ENCODE measurements at places on chromosomes 4 and X. TPM values are rescaled to one million over a fixed set of nuclear protein-coding genes. Genes with fewer than 3 reads are reported as not detected.
A peak's percentile ranks its signal among the peaks of the same experiment; 100 is the strongest.

Gene HPGD
- total RNA-seq = 0.20 TPM

GRCh38 chr4:150699599-150699998 is 117.6 kb downstream of the MAB21L2 start:
- no peaks in the 10 kb centered on the region for H3K27me3 ChIP-seq
- H3K27ac ChIP-seq = no peak overlapping the region

GRCh38 chrX:103400931-103401330 is 24.6 kb downstream of the BEX3 start:
- H3K27me3 ChIP-seq = no peaks in the 10 kb centered on the region
- H3K27ac ChIP-seq = no peak overlapping the region
- no peak for DNase-seq
- peaks cover 7% of the 10 kb centered on the region for H3K4me1 ChIP-seq
- no peaks in the 10 kb centered on the region for H3K36me3 ChIP-seq

DNA sequence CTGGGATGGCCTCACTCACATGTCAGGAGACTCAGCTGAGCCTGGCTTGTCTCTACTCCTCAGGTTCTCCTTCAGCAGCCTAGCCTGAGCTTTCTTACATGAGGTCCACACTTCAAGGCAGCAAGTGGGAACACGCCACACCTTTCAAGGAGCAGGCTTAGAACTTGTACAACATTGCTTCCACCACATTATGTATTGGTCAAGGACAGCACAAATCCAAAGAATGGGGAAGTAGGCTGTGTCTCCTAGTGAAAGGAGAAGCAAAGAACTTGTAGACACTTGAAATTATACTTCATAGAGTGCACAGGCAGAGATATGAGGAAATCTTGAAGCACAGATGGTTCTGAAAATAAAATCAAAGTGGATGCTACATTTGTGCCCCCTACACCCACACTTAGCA is 120.9 kb upstream of the NOCT start:
- H3K27ac ChIP-seq = no peak overlapping the region
- H3K4me1 ChIP-seq = peaks cover 36% of the 10 kb centered on the region
- H3K4me3 ChIP-seq = no peak overlapping the region
- no peaks in the 10 kb centered on the region for H3K27me3 ChIP-seq

- no peaks in the 10 kb centered on the region for H3K36me3 ChIP-seq
- H3K4me1 ChIP-seq = peaks cover 38% of the 10 kb centered on the region
- H3K27ac ChIP-seq = peak overlapping the region; percentile 67
- no peaks in the 10 kb centered on the region for H3K27me3 ChIP-seq
- no peak overlapping the region for H3K4me3 ChIP-seq
Observed at GRCh38 chr4:168648929-168649328, 152.1 kb downstream of the PALLD start.

- H3K36me3 ChIP-seq = no peaks in the 10 kb centered on the region
- no peak overlapping the region for H3K4me3 ChIP-seq
- no peaks in the 10 kb centered on the region for H3K27me3 ChIP-seq
- H3K4me1 ChIP-seq = no peaks in the 10 kb centered on the region
- no peak for DNase-seq
Observed at GRCh38 chrX:151384807-151385206, 12.2 kb upstream of the VMA21 start.

Gene SLC6A14
- total RNA-seq = not detected

GRCh38 chr4:46900082-46900481 is 9.0 kb downstream of the COX7B2 start:
- no peak overlapping the region for H3K4me3 ChIP-seq
- H3K27me3 ChIP-seq = no peaks in the 10 kb centered on the region
- no peaks in the 10 kb centered on the region for H3K4me1 ChIP-seq
- no peak overlapping the region for H3K27ac ChIP-seq

DNA sequence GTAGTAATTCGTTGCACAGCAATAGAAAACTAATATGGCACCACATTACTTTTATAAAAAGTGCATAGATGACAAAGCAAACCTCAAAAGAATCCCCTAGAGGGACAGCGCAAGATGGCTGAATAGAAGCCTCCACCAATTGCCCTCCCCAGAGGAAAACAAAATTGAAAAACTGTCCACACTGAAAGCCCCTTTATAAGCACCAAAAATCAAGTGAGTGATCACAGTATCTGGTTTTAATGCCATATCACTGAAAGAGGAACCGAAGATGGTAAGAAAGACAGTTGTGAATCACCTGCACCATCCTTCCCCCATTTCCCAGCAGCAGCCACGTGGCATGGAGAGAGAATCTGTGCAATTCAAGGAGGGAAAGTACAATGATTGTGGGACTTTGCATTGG is 522.2 kb downstream of the GLUD2 start:
- H3K36me3 ChIP-seq = no peaks in the 10 kb centered on the region
- DNase-seq = no peak
- H3K27me3 ChIP-seq = no peaks in the 10 kb centered on the region
- H3K27ac ChIP-seq = no peak overlapping the region
- H3K4me3 ChIP-seq = no peak overlapping the region

DNA sequence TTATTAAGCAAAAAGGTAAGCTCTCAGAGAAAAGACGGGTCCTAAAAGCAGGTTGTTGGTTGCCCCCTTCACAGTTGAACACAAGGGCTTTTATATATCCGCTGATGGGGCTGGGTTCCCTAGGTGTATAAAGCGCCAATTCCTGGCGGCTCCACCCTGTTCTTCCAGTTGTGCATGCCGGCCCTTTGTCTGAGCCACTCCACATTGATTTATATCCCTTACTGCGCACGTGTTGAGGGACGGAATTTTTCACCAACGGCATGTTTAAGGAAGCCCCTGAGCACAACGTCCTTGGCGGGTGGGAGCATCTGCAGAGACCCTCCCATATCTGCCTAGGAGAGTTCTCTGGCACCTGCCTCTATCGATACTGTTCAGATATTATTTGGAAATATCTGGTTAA is 135.7 kb downstream of the DTHD1 start:
- no peak overlapping the region for H3K4me3 ChIP-seq
- H3K4me1 ChIP-seq = no peaks in the 10 kb centered on the region
- no peak overlapping the region for H3K27ac ChIP-seq
- no peaks in the 10 kb centered on the region for H3K36me3 ChIP-seq
- H3K27me3 ChIP-seq = no peaks in the 10 kb centered on the region
- no peak for DNase-seq

DNA sequence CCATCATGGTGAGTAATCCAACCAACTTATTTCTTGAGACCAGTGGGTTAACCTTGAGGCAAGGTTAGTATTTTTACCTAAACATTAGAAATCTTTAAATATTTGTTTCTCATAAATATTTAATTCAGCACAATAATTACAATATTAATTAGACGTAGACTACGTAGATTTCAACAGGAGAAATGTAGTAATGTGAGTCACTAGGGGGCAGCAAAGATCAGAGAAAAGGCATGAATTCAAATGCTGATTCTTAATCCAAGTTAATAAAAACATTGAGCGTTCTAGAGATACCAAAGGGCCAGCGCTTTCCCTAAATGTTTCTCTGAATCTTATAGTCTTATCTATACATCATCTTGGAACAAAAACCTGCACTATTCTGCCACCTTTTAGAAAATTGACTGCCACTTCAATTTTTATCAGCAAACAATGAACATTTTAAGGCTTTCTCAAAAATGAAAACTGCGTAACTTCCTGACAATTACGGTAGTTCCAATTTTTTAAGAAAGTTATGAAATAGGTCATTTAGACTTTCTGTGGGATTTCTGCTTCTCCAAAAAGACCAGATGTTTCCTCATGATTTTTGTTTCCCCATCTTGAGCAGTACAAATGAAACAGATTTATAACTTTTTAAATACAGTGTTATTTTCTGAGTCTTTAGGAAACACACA is 180.7 kb downstream of the GASK1B start:
- no peak overlapping the region for H3K4me3 ChIP-seq
- H3K4me1 ChIP-seq = no peaks in the 10 kb centered on the region
- DNase-seq = peak; percentile 42
- H3K27me3 ChIP-seq = no peaks in the 10 kb centered on the region

Gene TMPRSS11D
- not detected for total RNA-seq

DNA sequence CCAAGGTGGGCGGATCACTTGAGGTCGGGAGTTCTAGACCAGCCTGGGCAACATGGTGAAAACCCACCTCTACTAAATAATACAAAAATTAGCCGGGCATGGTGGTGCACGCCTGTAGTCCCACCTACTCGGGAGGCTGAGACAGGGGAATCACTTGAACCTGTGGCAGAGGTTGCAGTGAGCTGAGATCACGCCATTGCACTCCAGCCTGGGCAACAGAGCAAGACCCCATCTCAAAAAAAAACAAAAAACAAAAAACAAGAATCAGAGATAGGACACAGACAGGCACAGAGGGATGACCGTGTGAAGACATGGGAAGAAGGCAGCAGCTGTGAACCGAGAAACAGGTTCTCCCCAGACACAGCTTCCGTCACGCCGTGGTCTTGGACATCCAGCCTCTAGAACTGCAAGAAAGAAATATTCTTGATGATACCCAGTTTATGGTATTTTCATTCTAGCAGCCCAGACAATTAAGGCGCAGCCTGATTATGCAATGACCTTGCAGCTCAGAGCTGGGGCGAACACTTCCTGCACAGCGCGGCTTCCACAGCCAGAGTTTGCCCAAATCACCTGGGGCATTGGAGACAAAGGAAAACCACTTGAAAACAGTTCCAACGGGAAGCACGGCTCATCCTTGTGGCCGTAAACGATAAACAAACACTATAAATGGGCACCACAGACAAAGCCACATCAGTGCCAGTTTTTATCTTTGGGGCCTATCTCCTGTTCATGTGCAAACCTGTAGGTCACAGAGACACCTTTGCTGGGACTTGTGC is 4.2 kb upstream of the ARSD start:
- no peaks in the 10 kb centered on the region for H3K27me3 ChIP-seq
- no peak for DNase-seq
- H3K4me1 ChIP-seq = no peaks in the 10 kb centered on the region
- no peak overlapping the region for H3K4me3 ChIP-seq
- no peak overlapping the region for H3K27ac ChIP-seq
- no peaks in the 10 kb centered on the region for H3K36me3 ChIP-seq

Gene NIPAL1
- total RNA-seq = 3.8 TPM

DNA sequence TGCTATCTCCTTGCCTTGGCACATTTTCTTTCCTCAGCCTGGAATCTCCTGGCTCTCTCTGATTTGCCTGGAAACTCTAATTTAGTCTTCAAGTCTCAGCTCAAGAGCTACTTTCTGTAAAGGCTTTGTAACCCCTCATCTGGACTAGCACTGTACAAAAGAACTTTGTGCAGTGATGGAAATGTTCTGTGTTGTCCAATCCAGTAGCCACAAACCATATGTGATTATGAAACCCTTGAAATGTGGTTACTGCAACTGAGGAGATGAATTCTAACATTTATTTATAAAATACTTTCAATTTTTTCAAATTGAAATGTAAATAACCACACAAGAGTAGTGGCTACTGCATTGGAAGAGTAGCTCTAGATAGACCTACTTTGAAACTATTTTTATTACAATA is 66.6 kb upstream of the HS3ST1 start:
- H3K27me3 ChIP-seq = no peaks in the 10 kb centered on the region
- H3K27ac ChIP-seq = no peak overlapping the region
- no peak overlapping the region for H3K4me3 ChIP-seq
- DNase-seq = peak; percentile 57

Gene GPC4
- 86.4 TPM for total RNA-seq

GRCh38 chrX:49276671-49277534 is 7.3 kb downstream of the PPP1R3F start:
- H3K36me3 ChIP-seq = no peaks in the 10 kb centered on the region
- H3K27ac ChIP-seq = no peak overlapping the region
- DNase-seq = no peak
- H3K4me3 ChIP-seq = no peak overlapping the region
- peaks cover 8% of the 10 kb centered on the region for H3K4me1 ChIP-seq

DNA sequence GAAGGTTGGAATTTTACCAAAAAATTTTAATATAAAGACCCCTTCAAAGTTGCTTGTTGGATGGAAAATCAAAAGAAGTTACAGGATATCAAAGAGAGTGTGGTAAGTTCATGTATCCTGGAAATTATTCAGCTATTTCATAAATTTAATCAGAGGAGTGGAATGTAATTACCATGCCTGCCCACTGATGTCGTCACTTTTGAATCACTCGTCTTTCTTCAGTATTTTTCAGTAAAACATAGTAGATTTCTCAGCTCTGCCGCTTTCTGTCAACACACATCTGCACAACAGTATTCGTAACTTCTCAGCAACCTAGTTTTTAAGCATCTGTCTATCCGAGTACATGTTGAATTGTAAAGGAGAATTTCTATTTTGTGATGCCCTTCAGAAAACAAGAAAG is 2163.0 kb upstream of the AGA start:
- H3K27me3 ChIP-seq = no peaks in the 10 kb centered on the region
- H3K27ac ChIP-seq = peak overlapping the region; percentile 75
- H3K36me3 ChIP-seq = no peaks in the 10 kb centered on the region

DNA sequence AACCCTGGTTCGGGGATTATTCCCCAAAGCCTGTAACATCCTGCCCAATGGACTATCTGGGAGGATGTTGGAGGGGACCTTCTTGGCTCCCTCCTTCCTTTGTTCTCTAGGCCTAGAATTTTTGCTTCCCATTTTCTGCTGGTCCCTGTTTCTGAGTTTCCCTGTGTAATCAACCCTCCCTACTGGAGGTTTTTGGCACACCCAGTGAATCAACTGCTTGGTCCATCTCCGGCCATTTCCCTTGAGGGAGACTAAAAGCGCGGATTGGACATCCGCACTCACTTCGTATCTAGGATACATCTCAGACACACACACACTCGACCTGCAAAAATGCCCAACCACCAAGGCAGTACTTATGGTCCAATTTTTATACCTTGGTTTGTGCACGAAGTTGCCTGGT is 108.2 kb upstream of the MAGEE2 start:
- no peaks in the 10 kb centered on the region for H3K4me1 ChIP-seq
- no peaks in the 10 kb centered on the region for H3K27me3 ChIP-seq
- no peak for DNase-seq
- no peak overlapping the region for H3K27ac ChIP-seq
- H3K4me3 ChIP-seq = no peak overlapping the region

GRCh38 chr4:48275247-48275646 is 5.6 kb upstream of the TEC start:
- H3K4me3 ChIP-seq = no peak overlapping the region
- no peaks in the 10 kb centered on the region for H3K4me1 ChIP-seq
- H3K36me3 ChIP-seq = no peaks in the 10 kb centered on the region
- H3K27ac ChIP-seq = no peak overlapping the region

Gene FHIP1A
- 4.1 TPM for total RNA-seq

Gene OPHN1
- 3.7 TPM for total RNA-seq

- H3K27ac ChIP-seq = no peak overlapping the region
- no peaks in the 10 kb centered on the region for H3K36me3 ChIP-seq
- no peak for DNase-seq
- no peak overlapping the region for H3K4me3 ChIP-seq
- H3K27me3 ChIP-seq = no peaks in the 10 kb centered on the region
Observed at GRCh38 chr4:147286846-147287587, 193.9 kb upstream of the EDNRA start.

GRCh38 chrX:103688946-103689345 is 2.4 kb upstream of the MORF4L2 start:
- H3K4me1 ChIP-seq = peaks cover 3% of the 10 kb centered on the region
- peaks cover 6% of the 10 kb centered on the region for H3K36me3 ChIP-seq
- H3K27ac ChIP-seq = peak overlapping the region; percentile 99
- DNase-seq = peak; percentile 8
- H3K4me3 ChIP-seq = no peak overlapping the region

DNA sequence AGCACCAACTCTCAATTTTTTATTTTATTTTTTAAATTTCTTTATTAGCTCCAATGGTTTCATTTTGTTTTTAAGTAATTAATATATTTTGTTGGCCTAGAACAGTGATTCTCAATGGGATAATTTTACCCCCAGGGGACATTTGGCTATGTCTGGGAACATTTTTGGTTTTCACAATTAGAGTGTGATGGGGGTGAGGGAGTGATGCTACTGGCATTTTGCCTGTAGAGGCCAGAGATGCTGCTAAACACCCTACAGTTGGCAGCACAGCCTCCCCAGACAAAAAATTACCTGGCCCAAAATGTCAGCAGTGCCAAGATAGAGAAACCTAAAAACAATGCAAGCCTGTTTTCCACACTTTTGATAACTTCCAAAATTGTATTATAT is 64.6 kb downstream of the HHIP start:
- H3K27ac ChIP-seq = peak overlapping the region; percentile 93
- no peak overlapping the region for H3K4me3 ChIP-seq
- H3K27me3 ChIP-seq = no peaks in the 10 kb centered on the region
- DNase-seq = no peak

Measured in astrocyte (in vitro differentiated cells and primary cell).